NCI-H1930 (cell line): ENCODE measurements at places on chromosomes 3 and 15.

GRCh38 chr3:44321335-44321734 lies 17.2 kb upstream of the TCAIM start:
- no peak for DNase-seq

GRCh38 chr3:191412759-191413158 lies 48.2 kb upstream of the PYDC2 start:
- no peak for DNase-seq

DNA sequence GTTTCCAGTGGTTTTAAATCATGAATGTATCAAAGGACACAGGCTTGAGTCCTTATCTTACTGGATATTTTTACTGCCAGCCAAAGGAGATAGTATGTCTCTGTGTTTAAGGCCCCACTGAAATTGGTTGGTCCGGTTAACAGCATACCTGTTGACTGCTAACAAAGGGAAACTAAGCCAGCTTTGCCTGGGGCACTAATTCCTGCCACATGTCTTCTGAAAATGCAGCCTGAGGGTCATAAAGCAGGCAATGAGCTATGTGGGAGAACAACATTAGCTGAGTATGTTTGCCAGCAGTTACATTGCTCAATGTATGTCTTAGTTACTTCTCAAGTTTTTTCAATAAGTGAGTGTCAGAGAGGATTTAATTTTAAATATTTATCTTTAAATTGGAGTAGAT lies 12.4 kb downstream of the PLS1 start:
- no peak for DNase-seq

- no peak for DNase-seq
Observed at GRCh38 chr3:193903512-193903817, 232.5 kb upstream of the HES1 start.

DNA sequence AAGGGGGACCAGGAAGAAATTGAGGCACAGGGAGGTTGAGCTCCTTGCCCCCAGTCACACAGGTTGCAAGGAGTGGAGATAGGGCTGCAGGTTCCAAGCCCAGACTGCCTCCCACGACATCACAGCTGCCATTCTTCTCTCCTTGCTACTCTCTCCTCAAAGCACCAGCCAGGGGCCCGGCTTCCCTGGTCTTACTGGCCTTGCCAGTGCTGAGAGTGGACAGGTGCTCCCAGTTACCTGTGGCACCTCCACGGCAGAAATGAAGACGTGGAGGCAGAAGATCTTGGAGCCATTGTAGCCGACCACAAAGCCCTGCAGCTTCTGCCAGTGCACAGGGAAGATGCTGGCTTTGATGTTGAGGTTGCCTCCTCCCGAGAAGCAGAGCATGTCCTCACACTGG lies 17.9 kb upstream of the ACAD9 start:
- DNase-seq, result no peak

DNA sequence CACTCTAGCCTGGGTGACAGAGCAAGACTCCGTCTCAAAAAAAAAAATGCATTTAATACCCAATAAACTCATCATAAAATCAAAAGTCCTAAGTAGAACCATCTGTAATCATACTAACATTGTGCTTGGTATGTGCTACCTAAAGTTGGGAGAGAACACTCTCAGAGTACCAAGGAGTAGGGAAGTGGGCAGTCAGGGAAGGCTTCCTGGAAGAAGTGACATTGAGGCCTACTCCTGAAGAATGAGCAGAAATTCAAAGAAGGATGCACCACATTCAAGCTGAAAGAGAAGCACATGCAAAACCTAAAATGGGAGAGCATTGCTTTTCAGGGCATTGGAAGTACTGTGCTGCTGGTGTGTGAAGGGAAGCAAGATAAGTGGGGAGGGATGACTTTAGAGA lies 54.1 kb downstream of the TLE3 start:
- no peak for DNase-seq

DNA sequence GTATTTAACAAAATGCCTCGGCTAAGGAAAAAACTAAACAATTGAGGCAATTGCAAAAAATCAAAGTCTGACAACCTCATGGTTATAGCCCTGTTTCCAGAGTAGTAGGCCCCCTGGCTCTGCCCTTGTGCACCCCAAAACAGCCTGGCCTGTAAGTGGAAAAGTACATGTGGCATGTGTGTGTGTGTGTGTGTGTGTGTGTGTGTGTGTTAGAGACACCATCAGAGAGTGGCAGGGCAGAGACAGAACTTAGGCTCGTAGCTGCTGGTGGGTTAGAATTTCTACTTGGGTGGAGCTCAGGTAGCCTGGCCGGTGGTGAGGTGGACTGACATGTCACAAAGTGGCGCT lies 14.1 kb upstream of the AHSG start:
- DNase-seq, result no peak

GRCh38 chr15:80816049-80816653 lies 37.0 kb downstream of the CEMIP start:
- no peak for DNase-seq
